Glomerular endothelial cell (primary cell): ENCODE measurements at places on chromosomes 12 and 14. TPM values are rescaled to one million over a fixed set of nuclear protein-coding genes. Genes with fewer than 3 reads are reported as not detected.

GRCh38 chr14:57999471-57999870, 133.6 kb upstream of the SLC35F4 start:
- no peak for DNase-seq

- no peak for DNase-seq
Observed at GRCh38 chr12:105279460-105280056, 43.6 kb upstream of the APPL2 start.

CPNE6 gene
- not detected in 2 replicates for total RNA-seq

- DNase-seq = no peak
Observed at GRCh38 chr14:30883508-30884294, 9.3 kb downstream of the COCH start.

SLC10A1 gene
- total RNA-seq = not detected in 2 replicates

- DNase-seq = no peak
Observed at GRCh38 chr12:9198012-9198411, 10.2 kb downstream of the PZP start.

- DNase-seq = no peak
Observed at GRCh38 chr12:470133-470532, 10.4 kb downstream of the B4GALNT3 start.

DNA sequence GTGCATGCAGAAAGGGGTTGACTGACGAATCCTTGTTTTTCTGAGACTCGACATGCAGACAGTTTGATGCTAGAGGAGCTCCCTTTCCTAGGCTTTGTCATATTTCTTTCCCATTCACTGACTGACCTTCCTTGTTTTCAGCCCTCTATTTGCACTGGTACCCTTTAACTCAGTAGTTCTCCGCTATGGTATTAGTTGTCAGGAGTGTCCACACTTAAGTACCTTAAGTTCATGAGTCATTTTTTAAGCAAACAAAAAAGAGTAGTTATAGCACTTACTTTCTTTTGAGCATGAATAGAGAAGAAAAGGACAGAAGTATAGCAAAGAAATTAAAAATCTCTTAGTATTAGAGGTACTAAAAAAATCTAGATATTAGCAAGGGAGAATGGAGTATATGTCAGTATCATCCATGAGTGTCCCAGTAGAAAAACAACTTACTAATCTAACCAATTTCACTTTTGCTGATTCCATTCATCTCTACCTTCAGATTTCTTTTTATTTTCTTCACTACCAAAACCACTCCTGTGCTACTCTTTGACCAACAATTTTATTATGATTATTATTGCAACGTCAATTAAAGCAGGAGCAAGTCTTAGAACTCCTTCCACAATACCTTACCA, 8.3 kb downstream of the ATP2B1 start:
- DNase-seq = no peak

GRCh38 chr12:48221645-48222044, 18.6 kb upstream of the OR10AD1 start:
- DNase-seq = no peak

MANSC1 gene
- total RNA-seq = 39.4 and 56.6 TPM in 2 replicates
